ENCODE measurements at places on chromosomes 1 and 21.

DNA sequence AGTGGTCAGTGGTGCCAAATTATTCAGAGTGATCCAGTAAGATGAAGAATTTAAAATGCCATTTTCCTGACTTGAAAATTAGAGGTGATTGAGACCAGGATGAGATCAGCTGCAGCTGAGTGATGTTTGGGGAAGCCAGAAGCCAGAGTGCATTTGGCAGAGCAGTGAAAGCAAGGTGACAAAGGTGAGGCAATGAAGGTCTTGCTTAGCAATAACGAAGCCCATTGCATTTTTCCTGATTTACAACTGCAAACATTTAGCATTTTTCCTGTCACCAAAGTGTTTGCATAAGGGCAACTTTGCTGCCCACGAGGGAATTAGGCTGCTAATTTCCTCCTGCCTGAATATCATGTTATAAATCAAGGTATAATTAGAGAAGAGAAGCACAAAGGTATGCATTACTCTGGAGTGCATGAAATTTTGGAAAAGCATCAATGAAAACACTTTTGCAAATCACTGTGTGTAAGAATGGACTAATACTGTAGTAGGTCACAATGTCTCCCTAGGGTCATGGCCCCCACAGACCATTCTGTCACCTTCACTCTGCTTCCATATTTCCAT, 188.2 kb upstream of the LYPLAL1 start:
- DNase-seq, result no peak

GRCh38 chr1:213103377-213104306, 52.6 kb downstream of the RPS6KC1 start:
- no peak for DNase-seq

- DNase-seq, result no peak
Observed at GRCh38 chr1:58879464-58879863, 95.6 kb upstream of the JUN start.

DNA sequence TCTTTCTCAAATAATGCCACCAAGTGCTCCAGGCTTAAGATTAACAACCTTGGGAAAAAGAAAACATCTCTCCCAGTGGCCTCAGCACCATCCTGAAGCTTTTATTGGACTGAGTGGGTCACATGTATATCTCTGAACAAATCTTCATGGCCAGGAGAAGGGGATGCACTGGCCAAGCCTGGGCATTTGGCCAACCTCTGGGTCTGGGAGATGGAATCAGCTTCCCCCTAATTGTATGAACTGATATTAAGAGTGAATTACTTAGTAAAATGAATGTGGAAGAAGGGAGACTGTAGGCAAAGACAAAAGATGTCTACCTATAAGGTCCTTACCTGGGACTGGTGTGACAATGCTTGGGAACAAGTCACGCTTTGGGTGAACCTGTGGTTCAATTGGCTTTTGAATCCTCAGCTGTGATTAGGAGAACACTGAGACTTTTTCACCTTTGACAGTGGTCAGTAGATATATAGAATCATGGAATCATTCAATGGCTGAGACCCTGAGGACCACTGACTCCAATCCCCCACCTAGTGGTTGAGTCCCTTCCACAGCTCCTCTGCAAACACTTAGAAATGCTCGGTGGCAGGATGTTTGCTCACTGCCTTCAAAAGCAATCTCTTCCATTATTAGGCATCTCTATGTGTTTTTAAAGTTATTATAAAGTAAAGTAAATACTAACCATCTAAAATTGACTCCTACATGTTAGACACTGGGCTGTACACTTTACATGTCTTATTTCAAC, 102.6 kb upstream of the ATP1A1 start:
- DNase-seq, result no peak

- DNase-seq, result peak; percentile 86
Observed at GRCh38 chr1:153536012-153536670, 350 bp upstream of the S100A6 start.

DNA sequence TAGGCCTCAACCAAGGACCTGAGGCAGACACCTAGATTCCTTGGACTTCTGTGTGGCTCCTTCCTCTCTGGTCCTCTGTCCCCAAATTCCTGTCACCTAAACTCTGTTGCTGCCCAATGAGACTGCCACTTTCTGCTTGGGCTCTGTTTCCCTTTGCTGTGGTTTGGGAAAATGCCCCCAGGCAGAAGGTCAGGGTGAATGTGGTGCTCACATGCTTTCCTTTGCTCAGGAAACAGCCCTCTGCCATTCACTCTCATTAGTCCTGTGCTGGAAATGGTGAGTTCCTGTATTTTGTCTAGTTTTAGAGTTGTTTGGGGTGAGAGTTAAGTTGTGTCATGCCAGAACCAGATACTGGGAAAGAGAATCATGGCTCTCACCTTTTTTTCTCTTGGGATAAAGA, 22.7 kb upstream of the SHE start:
- DNase-seq, result no peak

DNA sequence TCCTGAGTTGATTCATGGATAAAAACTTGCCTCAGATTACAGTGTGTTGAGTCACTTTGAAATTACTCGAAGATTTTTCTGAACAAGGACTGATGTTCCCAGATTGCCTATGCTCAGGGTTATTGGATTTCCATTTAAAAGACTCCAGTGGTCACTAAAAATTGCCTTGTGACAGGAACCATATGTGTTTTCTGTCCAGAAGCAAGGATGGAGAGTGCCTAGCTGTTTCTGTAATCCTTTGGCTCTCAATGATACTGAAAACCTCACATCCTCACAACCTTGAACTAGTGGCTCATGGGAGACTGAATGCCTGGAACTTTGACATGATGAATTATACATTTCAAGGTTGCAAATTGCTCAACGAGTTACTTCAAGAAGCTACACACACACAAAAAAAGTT, 1271.8 kb downstream of the BRINP3 start:
- DNase-seq, result no peak

DNA sequence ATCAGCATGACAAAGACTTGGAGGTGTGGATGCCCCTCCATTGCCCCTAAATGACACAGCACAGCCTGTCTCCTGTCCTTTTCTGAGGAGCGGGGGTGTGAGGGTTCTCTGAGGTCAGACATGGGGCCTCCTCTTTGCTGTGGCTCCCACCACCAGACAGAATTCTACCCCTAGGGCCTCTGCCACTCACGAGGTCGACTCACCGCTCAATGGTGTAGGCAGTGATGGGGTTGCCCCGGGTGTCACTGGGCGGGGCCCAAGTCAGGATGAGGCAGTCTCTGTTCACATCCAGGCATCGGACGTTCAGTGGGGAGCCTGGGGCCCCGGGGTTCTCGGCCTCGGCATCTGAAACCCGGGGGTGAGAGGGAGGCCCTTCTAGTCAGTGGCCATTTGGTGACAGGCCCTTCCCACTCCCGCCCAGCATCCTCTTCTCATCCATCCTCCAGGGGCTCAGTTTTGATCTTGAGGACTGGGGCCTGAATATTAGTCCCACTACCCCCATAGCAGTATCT, 19.9 kb downstream of the MYOM3 start:
- no peak for DNase-seq

GRCh38 chr1:235648407-235648907, 1.1 kb downstream of the GNG4 start:
- no peak for DNase-seq
